NCI-H2081 treated with DMSO at 0.1 percent for 48 hours (cell line): ENCODE measurements at places on chromosomes 1 and 21.
A peak's percentile ranks its signal among the peaks of the same experiment; 100 is the strongest.

GRCh38 chr1:63103682-63104081, 218.7 kb upstream of the FOXD3 start:
- no peak for DNase-seq

DNA sequence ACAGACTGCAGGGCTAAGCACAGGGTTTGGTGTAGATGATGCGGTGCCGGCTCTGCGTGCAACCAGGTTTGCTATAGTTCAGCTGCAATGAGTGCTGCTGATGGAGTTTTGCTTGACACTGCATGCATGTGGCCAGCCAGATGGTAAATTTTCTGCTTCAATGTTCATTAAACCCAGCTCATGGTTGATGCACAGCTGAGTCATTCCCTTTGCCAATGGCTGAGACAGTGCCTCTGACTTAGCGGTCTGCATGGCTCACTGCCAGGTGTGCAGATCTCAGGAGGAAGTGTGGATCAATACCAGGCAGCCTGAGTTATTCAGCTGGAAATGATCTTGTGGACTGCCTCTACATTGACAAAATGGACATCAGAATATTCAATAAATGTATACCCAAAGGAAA, 172.7 kb upstream of the ZP4 start:
- DNase-seq, result no peak

DNA sequence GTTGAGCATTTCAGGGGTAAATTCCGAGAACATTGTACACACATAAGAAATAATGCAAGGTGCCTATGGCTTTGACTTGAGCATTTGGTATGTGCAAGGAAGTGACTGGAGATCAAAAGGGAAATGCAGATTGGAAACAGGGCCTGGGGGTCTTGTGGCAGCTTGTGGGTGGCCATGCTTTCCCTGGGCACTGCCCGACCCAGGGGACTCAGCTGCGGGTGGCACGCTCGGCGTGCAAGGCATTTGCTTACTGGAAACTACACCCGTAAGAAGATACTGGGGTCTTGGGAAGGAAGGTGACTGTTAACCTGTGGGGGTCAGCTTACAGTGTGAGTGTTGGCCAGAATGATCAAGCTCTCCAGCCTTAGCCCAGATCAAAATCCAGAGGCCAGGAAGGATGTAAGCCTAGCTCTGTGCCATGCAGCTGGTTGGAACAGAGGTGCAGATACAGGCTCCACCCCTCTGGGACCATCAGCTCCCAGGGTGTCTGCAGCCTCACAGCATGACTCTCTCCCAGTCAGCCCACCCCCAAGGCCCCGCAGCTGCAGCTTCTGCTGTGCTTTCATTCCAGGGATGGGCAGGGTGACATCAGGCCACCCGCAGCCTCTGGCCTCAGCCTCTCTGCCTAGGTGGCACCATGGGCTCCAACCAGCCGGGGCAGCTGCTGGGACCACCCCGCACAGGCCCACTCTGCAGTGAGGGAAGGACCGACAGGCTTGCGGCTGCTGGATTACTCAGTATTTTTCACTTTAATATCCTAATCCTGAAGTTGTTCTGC, 55.1 kb downstream of the KIF26B start:
- DNase-seq, result no peak

GRCh38 chr1:80629304-80629837, 1171.4 kb upstream of the ADGRL2 start:
- no peak for DNase-seq

- no peak for DNase-seq
Measured at GRCh38 chr1:204791453-204792353, 79.0 kb upstream of the NFASC start.

GRCh38 chr1:44348061-44348485, 7.0 kb downstream of the ERI3 start:
- DNase-seq, result no peak

GRCh38 chr1:208089761-208090370, 154.3 kb downstream of the PLXNA2 start:
- no peak for DNase-seq

- peak; percentile 72 for DNase-seq
Measured at GRCh38 chr1:29835406-29835805, 599.1 kb downstream of the PTPRU start.

GRCh38 chr1:168195199-168196135, 16.7 kb downstream of the TIPRL start:
- DNase-seq, result no peak

- DNase-seq, result no peak
Measured at GRCh38 chr1:180912211-180912800, 391 bp upstream of the KIAA1614 start.

- DNase-seq, result no peak
Measured at GRCh38 chr1:189675712-189676244, 801.9 kb downstream of the BRINP3 start.

- DNase-seq, result no peak
Measured at GRCh38 chr1:49213301-49213700, 436.6 kb upstream of the BEND5 start.

GRCh38 chr1:25813734-25814471, 5.9 kb upstream of the MTFR1L start:
- no peak for DNase-seq

DNA sequence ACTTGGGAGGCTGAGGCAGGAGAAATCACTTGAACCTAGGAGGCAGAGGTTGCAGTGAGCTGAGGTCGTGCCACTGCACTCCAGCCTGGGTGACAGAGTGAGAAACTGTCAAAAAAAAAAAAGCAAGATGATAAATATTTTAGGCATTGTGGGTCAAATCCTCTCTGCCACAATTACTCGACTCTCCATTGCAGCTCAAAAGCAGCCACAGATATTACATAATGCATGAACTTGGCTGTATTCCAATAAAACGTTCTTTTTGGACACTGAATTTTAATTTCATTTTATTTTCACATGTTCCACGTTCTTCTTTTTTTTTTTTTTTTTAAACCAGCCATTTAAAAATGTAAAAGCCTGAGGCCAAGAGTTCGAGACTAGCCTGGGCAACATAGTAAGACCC, 69.4 kb downstream of the TCP10L start:
- no peak for DNase-seq

DNA sequence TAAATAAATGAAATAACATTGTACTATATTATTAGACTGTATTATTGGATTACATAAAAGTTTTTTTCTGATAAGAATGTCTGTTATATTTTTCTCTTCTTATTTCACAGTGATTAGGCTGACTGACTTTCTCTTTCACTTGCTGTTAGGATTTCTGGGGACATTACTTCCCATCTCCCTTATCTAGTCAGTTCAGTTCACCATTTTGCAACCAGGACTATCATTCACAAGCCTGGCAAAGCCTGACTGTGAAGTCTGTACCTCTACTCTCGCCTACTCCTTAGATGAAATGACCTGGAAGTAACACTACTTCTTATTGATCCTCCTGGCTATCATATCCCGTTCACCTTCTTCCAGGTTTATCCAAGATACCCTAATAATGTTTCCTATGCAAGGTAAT, 676.6 kb downstream of the USP25 start:
- no peak for DNase-seq

GRCh38 chr1:91718877-91719276, 167.1 kb downstream of the TGFBR3 start:
- no peak for DNase-seq

- DNase-seq, result no peak
Measured at GRCh38 chr1:221669441-221669840, 72.4 kb downstream of the DUSP10 start.

- DNase-seq, result no peak
Measured at GRCh38 chr1:214120951-214121350, 133.2 kb downstream of the PROX1 start.

DNA sequence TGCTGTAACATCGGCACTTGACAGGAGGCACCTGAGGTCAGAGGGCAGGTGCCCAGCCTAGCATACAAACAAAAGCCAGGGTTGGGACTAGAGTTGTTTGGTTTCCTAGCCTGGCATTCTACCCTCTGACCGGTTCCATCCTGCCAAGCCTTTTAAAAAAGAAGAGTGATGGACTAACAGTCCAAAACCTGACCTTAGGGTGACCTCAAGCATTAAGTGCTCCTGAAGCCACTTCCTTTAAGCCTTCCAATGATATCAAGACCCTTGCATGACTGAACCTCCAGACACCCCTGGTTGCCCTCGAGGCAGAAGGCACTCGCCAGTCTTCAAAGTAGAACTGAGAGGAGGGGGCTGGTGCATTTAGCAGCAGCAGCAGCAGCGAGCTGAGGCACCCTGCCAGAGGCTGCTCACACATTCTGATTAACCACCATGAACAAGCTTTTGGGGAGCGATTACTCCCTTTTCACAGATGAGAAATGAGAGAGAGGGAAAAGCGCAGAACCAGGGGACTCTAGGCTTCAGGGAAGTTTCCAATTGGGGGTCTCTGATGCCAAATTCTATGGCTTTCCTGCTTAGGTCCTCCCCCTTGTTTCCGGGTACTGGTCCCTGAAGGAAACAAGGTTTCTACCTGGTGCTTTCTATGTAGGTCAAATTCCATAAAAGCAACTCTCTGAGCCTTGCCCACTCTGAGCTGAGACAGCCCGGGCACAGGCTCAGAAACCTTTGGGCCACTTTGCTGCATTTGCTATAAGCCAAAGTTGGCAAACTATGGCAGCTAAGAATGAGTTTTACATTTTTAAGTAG, 9.2 kb downstream of the SLC2A1 start:
- DNase-seq, result no peak

GRCh38 chr1:34380526-34381124, 203.9 kb downstream of the C1orf94 start:
- no peak for DNase-seq

DNA sequence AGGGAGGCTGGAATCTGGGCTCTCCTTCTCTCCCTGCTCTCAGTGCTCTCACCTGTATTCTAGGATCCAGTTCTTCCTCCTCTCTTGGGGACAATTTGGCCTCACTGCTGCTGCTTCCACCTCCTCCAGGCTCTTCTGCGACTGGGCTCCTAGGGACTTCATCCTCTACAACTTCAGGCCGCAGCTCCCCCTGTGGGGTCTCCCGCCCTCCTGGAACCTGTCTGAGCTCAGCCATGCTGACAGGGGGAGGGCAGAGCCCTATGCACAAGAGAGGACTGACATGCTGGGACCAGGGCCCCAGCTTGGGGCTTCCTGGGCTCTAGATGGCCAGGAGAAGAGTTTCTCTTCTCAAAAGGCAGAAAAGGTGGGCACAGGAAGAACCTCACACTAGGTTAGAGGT, 1.0 kb downstream of the SH3BP5L start:
- no peak for DNase-seq

DNA sequence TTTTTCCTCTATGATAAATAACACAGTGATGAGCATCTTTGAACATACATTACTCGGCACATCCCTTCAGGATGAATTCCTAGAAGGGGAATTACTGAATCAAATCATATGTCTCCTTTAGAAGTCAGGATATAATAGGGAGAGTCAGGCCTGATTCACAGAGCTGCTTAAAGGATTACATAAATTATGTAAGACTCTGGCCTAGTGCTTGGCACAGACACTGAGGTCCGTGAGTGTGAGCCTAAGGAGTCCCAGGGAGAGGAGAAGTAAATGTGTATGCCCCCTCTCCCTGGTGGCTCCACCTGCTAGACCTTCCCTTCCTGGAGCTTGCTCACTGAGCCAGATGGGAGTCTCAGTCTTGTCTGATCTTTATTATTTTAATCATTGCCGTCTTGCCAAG, 8.6 kb upstream of the FOXE3 start:
- DNase-seq, result no peak
